ENCODE measurements at places on chromosomes 6 and 20. TPM values are rescaled to one million over a fixed set of nuclear protein-coding genes. Genes with fewer than 3 reads are reported as not detected.

TGM2 gene
- 708 TPM for total RNA-seq

ZNF831 gene
- total RNA-seq, result not detected

ADGRB3 gene
- total RNA-seq, result not detected

GSS gene
- total RNA-seq, result 47.9 TPM

C20orf202 gene
- not detected for total RNA-seq

CDH26 gene
- not detected for total RNA-seq

ARG1 gene
- total RNA-seq, result not detected

CRISP2 gene
- not detected for total RNA-seq

SPATA25 gene
- not detected for total RNA-seq

ESR1 gene
- total RNA-seq, result not detected

TGM3 gene
- not detected for total RNA-seq

C6orf163 gene
- total RNA-seq, result 2.5 TPM

FAM217A gene
- total RNA-seq, result not detected

HLA-DRA gene
- not detected for total RNA-seq

LAMA4 gene
- total RNA-seq, result 629 TPM

RPL10A gene
- 1,327 TPM for total RNA-seq

TMC2 gene
- not detected for total RNA-seq

FHL5 gene
- total RNA-seq, result not detected

NANP gene
- 7.5 TPM for total RNA-seq

HS3ST5 gene
- total RNA-seq, result not detected

FOXF2 gene
- not detected for total RNA-seq

HNF4A gene
- total RNA-seq, result not detected

SLC17A4 gene
- total RNA-seq, result not detected

ACTL10 gene
- 0.62 TPM for total RNA-seq

TASP1 gene
- 7.5 TPM for total RNA-seq

CEBPB gene
- total RNA-seq, result 11.4 TPM

SLC26A8 gene
- not detected for total RNA-seq

ADGRF4 gene
- not detected for total RNA-seq

RRAGD gene
- 2.0 TPM for total RNA-seq

PM20D2 gene
- 8.3 TPM for total RNA-seq

SLC24A3 gene
- total RNA-seq, result not detected

OR12D2 gene
- not detected for total RNA-seq

PGM3 gene
- 74.8 TPM for total RNA-seq

CHRNA4 gene
- not detected for total RNA-seq

CST3 gene
- total RNA-seq, result 251 TPM

CYB5R4 gene
- 13.4 TPM for total RNA-seq

BPIFA1 gene
- total RNA-seq, result not detected

DEFB121 gene
- not detected for total RNA-seq

NNAT gene
- total RNA-seq, result 10.7 TPM

MBOAT1 gene
- 4.8 TPM for total RNA-seq

MCCD1 gene
- not detected for total RNA-seq
